ENCODE measurements at places on chromosomes 5 and 9.

DNA sequence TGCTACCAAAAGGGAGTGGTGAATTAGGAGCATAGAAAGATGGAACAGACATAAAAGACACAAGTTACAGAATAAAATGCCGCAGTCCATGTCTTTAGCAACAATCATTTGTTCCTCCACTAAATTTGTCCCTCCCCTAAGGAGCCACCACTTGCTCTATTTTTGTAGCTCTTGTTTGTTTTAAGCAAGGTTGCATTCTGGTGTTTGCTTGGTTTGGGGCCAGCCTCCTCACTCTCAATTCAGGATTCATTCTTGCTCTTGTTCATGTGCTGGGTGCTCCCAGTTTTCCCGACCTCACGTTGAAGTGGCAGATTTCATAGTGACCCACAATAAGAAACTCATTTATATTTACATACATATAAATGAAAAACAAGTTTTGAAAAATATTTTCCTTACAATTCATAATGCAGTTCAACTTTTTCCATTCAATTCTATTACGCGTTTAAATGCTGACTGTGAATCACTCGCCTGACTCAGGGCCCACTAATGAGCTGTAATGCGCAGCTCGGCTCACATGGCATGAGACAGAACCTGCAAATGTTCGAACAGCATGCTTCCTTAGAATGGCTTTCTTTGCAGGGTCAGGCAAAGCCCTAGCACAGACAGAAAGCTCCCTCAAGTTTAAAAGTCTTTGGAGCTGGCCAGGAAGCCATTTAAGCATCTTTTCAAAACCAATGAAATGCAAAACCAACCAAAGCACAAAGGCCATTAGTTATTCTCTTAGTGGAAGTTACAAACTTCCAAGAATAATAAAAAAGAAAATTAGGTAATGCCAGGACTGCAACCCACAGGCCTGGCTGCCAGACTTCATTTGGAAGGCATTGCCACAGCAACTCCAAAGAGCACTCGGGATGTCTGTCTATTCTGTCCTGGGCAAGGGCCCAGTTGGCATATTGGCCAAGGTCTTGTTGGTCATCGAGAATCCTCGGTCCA, 41.7 kb downstream of the RETREG1 start:
- DNase-seq, result no peak

- no peak for DNase-seq
These were observed 69.1 kb downstream of the C9orf85 start for GRCh38 chr9:71980266-71981190.

DNA sequence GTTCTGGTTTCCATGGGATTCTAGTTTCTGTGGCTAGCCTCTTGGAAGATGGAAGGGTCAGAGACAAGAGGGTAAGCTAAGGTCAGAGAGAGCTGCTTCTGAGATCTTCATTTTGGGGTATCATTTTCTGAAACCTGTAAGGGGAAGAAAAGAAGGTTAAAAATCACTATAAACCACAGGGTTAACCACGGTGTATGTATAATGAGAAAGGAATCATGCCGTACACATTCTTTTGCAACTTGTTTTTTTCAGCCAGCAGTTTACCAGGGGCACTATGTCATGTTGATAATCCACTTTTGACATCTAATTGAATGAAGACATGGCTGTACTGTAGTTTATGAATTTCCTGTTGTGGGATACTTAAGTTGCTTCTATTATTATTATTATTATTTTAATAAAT, 164.4 kb downstream of the FOCAD start:
- DNase-seq, result no peak

GRCh38 chr5:149682532-149683075, 47.5 kb upstream of the PPARGC1B start:
- no peak for DNase-seq

Measured in hematopoietic multipotent progenitor cell treated with erythropoietin and hydrocortisone succinate and interleukin-3 and kit ligand, for 15 days (in vitro differentiated cells).